ENCODE measurements at places on chromosomes 3 and 15.

- DNase-seq = no peak
These were observed 48.3 kb downstream of the CLDN11 start for GRCh38 chr3:170467007-170467406.

- DNase-seq = no peak
These were observed 10.3 kb upstream of the PPARG start for GRCh38 chr3:12278566-12278965.

DNA sequence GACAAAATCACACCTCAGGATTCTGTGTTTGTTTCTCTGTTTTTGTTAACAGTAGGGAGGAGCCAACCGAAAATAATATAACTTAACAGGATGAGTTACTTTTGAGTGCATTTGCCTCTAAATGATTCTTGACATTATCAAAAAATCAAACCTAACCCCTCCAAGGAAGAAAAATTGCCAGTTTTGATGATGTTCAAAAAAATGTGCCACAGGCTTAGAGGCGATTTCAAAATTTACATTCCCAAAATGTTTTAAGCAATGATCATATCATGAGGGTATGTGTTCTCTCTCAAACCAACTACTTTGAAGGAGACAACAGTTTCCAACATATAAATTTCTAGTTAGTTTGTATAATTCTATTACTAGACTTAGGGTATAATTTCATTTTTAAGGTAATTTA is 6.7 kb downstream of the VGLL3 start:
- no peak for DNase-seq

DNA sequence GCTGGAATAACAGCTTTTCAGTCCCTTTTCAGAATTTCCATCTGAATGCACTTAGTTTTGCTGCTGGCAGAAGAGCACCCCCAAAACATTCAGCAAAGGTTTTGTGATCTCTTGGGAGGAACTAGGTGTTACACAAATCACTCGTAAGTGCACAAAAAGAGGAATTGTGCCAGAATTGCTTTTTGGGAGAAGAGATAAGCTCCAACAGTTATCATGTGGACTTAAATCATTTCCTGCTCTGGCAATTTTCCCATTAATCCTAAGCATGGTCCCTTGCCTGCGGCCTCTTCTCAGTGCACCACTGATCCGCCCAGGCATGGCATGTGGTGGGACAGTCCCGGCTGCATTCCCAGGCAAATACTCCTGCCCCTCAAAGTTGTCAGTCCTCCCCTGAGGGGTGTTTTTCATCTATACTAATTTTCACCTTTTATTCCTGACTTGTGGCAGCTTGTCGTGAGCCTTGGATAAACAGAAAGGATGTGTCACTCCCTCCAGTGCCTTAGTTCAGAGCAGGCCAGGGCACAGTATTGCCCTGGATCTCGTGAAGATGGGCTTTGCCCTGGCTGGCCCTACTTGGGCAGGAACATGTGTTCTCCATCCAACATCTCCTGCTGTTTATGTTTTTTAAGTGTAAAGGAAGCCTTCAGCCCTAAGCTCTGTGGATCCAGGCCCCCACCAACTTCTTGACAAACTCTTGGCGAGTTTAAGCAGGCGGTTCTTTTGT is 44.6 kb upstream of the VILL start:
- DNase-seq = no peak

DNA sequence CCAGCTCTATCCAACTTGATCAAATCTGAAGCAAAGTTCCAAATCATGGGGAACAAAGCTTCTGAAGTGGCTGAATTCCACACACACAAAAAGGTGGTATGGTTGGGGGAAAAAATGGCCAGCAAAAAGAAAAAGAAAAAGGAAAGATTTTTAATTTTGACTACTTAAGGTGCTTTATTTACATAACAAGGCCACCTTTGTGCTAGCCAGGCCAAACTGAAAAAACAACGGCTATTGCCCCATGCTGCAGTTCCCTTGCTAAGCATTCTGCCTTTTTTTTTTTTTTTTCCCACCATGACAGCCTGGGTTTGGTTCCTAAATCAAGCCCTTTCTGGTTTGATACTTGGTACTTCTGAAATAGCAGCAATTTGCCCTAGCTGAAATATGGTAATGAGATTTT is 66.5 kb upstream of the DAZL start:
- no peak for DNase-seq

DNA sequence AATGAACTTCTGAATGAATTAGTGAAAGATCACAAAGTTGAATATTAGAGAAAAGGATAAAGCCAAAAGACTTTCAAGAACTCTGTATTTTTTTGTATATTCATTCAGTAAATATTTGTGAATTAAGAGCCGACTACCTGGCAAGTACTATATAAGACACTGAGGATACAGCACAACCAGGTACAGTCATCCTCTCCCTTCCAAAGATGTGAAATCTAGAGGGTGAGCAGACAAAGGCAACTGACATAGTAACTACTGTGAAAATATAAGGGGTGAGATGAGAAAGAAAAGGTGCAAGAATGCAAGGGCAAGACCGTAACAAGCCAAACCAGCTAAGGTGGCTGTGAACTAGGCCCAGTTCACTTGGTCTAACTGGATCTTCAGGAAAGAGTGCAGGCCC is 974.6 kb upstream of the CFAP20DC start:
- DNase-seq = no peak

- no peak for DNase-seq
These were observed 16.6 kb downstream of the TEX264 start for GRCh38 chr3:51687431-51688205.

GRCh38 chr3:141074529-141074928 is 23.4 kb downstream of the SPSB4 start:
- DNase-seq = no peak

- DNase-seq = no peak
These were observed 243.7 kb downstream of the SLC9A9 start for GRCh38 chr3:143604402-143605185.

DNA sequence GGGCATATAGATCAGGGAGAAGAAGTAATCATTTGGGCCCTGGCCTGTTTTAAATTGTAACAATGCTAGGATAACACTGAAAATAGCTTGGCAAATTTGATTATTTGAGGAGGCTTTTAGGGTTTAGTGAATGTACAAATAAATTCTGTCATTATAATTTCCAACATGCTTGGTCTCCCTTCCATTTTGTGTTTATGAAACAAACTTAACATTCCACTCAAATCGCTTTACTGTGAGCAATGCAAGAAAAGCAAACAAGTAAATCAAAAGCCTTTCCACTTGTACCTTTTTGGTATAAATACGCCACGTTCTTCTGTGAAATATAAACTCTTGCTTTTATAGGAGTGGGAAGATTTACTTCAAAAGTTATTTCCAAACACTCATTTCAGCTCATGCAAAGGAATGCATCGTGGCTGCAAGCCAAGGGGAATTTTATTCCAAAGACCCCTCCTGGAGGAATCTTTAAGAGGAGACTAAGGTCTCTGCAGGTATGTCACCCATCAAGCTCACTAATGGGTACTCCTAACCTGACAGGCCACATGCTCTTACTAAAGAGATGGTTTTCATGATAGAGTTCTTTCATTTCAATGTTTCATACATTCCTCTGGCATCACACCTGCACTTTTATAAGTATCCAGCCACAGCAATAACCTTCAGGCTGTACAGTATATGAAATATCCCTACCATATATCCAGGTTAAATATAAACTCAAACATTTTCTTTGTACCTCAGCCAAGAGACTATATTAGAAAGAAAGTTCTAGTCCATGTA is 115.2 kb downstream of the P3H2 start:
- DNase-seq = no peak

- no peak for DNase-seq
These were observed 86.6 kb downstream of the SNRK start for GRCh38 chr3:43372809-43373559.

GRCh38 chr3:38284756-38285150 is 2.7 kb downstream of the SLC22A14 start:
- DNase-seq = no peak

- no peak for DNase-seq
These were observed 53.1 kb upstream of the PRR23E start for GRCh38 chr3:127139601-127140500.

DNA sequence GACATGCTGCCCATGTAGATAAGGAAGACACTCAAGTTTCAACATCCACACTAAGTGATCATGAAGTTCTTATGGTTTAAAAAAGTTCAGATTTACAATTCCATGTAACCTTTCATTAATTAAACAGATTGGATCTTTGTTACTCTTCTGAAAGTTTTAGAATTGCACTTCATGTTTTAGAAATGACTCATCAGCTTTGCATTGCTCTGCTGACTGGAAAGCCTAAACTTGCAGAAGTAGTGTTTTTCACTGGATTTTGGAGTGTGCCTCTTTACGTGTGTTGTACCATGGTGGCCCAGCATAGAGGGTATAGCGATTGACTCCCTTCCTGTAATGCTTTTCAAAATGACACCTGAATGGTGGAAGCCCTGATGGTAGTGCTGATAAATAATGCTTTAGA is 157.9 kb downstream of the BBX start:
- no peak for DNase-seq

GRCh38 chr15:97817276-97817890 is 143.1 kb upstream of the ARRDC4 start:
- DNase-seq = no peak

GRCh38 chr3:22660606-22661005 is 542.5 kb upstream of the UBE2E2 start:
- DNase-seq = no peak

GRCh38 chr3:194274424-194275085 is 76.6 kb downstream of the CPN2 start:
- DNase-seq = no peak

Measured in activated CD4-positive, alpha-beta T cell treated with anti-CD3 and anti-CD28 coated beads, Interleukin-2, amount 50 U/mL, for 48 hours (primary cell).